ENCODE measurements at places on chromosomes 11 and 22.

DNA sequence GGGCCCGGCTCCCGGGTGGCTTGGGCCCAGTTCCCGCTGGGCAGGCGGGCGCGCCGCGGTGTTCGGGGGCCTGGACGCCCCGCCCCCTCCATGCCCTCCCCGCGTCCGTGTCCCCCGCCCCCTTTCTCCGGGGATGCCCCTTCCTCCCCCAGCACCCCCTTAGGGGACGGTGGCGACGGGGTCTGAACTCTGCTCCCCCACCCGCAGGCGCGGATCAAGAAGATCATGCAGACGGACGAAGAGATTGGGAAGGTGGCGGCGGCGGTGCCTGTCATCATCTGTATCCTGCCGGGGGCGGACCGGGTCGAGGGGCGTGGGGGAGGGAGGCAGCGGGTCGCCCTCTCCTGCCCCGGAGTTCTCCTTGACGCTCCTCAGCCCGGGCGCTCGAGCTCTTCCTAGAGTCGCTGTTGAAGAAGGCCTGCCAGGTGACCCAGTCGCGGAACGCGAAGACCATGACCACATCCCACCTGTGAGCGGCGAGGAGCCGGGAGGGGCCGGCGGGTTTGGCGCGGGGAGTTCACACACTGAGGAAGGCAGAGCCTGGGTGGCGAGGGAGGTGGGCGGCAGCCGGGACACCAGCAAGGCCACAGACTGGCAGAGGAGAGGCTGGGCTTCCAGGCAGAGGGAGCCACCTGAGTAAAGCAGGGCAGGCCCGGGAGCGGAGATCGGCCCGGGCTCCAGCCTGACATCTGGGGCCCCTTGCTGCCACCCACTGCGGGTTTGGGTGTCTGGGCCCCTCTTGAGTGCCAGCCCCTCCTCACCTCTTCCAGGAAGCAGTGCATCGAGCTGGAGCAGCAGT, 546 bp downstream of the DRAP1 start:
- DNase-seq, result no peak

- DNase-seq, result no peak
These were observed 17.1 kb downstream of the APOL4 start for GRCh38 chr22:36184433-36185025.

- DNase-seq, result no peak
These were observed 79.4 kb downstream of the TMPRSS5 start for GRCh38 chr11:113626736-113627135.

GRCh38 chr11:11105361-11105760, 247.5 kb upstream of the ZBED5 start:
- no peak for DNase-seq

DNA sequence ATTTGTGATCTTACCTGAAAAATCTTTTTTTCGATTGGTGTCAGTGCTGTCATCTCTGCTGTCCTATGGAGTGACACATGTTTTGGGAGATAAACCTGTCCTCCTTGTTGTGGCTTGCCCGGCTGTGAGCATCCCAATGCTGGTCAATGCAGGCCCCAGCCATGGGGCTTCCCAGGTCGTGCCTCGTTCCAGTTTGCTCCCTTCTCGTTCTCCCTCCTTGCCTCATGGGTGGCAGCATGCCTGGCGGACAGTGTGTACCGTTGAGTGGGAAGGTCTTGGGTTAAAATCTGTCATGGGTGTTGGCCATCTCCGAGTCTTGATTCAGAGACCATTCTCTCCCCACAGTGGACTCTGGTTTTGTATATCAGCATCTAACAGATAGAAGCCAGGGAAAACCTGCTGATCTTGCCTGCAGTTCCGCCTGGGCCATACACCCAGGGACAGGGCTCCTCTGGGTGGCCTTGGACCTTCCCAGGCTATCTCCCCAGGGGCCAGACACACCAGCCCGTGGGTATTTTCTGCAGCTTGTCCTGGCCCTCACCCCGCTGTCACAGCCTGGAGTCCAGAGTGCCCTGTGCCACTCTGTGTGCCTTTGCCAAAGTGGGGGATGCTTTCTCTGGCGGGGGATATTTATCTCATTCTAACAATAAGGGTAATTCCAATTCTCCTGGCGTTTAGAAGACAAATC, 208.1 kb downstream of the TBC1D22A start:
- DNase-seq, result no peak

DNA sequence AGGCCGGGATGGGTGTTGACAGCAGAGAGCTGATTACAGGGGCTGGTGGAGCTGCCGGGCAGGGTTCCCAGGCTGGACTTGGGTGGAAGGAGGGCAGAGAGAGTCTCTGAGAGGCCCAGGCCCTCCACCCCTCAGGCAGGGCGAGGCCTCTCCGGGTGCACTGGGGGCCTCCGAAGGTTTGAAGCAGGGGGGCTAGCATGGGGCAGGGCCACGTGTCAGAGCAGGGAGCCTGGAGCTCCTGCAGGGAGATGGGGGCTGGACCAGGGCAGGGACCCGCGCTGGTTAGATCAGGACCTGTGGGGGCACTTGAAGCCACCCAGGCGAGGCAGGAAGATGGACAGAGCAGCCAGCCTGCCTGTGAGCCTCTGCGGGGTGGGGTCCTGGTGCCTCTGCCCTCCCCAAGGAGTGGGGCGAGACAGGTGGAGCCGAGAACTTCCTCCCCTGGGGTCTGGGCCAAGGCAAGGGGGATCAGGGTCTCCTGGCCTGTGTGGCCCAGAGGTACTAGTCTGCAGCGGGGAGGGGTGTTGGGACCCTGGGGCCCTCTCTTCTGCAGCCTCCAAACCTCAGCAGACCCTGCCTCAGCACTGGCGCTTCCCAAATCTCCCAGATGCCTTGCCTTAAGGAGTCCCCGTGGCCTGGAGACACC, 911 bp downstream of the PANX2 start:
- no peak for DNase-seq

- DNase-seq, result no peak
These were observed 197.5 kb downstream of the C11orf87 start for GRCh38 chr11:109619498-109619897.

DNA sequence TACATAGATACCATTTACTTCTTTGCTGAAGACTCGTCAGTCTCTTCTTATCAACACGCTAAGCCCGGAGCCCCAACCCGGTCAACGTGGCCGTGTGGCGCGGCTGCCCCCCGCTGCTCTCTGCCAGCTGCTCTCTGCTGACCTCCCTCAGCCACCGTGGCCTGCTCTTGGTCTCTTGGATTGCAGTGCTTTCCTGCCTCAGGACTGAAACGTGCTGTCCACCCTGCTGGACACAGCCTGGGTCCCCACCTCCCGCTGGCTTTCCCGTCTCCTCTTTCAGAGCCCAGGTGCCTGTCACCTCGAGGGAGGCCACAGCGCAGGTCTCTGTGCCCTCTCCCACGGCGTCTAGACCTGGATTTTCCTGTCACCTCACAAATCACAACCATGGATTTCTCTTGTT, 388.1 kb upstream of the B3GAT1 start:
- no peak for DNase-seq

- no peak for DNase-seq
These were observed 32.3 kb downstream of the ARHGAP42 start for GRCh38 chr11:100719362-100719761.

DNA sequence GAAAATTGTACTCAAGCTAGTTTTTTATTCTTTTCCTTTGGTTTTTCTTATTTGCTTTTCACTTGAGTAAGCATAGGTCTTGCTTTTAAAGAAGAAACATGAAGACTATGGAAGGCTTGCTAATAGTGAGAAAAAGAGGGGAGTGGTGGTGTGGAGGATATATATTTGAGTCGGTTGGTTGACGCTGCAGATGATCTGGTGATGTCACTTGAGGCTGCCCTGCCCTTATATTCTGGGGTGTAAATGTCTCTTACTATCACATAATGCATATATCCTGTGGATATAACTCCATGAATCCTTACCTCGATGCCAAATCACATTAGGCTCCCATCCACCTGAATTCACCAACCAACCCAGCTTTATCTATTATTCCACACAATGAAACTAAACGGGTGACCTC, 2.9 kb downstream of the GRIA4 start:
- DNase-seq, result no peak

DNA sequence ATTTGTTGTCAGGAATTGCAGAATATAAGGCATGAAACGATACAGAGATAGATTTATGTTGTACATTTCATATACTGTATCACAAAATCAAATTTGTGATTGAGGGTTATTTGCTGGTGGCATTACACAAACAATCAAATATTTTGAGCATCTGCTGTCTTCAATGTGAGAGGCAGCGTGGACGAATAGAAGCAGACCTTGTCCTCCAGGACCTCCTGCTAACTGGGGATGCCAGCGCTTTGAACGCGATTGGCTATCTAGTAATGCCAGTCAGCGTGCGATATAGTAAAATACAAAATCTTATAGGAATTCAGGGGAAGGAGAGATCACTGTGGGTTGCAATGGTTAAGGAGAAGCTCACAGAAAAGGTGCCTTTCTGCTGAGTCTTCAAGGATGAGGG, 631 bp upstream of the SNX19 start:
- DNase-seq, result no peak

DNA sequence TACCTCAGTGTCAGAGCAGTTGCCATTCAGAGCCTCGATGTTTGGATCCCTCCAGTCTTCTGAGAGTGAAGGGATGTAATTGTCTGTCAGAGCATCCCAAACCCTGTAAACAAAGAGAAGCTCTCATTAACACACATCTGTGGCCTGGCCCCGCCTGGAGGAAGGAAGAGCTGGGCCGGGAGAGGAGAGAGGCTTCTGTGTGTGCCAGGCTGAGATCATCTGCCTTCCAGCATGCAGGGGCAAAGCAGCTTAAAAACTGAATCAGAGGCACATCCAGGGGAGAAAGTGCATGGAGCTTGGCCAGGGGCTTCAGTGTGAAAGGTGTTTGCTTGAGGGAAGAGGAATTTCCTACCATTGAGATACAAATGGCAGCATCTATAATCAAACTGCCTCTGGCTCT, 14.5 kb downstream of the FEZ1 start:
- no peak for DNase-seq

DNA sequence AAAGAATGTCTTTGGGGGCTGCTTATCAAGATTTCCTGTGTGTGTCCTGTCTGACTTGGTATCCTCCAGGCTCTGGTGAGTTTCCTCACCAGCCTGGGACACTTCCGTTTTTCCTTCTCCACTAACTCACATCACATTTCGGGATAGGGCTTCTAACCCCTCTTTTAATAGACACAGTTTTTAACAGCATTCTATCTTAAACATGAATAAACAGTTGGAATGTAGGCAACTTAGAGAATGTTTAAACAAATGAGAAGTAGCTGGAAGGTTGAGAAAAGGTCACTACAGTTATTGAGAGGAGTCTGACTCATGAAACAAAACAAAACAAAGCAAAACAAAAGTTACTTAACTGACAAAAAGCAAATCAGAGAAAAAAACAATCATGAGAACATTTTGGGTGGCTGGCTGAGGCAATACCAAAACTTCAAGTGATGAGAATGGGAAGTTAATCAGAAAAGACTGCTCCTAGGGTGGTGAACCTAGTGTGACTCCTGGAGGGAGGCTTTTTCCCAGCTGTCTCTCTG, 64.7 kb upstream of the CTSC start:
- DNase-seq, result no peak

DNA sequence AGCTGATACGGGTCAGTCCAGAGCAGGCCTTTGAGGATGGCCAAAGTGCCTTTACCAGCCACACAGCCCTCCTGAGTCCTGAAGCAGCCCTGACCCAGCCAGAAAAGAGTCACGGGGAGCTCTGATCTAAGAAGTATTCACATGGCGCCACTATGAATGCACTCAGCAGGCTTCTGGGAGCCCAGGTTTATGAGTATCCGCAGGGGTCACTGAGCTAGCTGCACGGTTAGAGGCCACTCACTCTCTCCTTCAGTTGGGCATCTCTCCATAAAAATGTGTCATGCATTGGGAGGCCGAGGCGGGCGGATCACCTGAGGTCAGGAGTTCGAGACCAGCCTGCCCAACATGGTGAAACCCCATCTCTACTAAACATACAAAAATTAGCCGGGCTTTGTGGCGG, 10.3 kb downstream of the KIAA1671 start:
- no peak for DNase-seq

DNA sequence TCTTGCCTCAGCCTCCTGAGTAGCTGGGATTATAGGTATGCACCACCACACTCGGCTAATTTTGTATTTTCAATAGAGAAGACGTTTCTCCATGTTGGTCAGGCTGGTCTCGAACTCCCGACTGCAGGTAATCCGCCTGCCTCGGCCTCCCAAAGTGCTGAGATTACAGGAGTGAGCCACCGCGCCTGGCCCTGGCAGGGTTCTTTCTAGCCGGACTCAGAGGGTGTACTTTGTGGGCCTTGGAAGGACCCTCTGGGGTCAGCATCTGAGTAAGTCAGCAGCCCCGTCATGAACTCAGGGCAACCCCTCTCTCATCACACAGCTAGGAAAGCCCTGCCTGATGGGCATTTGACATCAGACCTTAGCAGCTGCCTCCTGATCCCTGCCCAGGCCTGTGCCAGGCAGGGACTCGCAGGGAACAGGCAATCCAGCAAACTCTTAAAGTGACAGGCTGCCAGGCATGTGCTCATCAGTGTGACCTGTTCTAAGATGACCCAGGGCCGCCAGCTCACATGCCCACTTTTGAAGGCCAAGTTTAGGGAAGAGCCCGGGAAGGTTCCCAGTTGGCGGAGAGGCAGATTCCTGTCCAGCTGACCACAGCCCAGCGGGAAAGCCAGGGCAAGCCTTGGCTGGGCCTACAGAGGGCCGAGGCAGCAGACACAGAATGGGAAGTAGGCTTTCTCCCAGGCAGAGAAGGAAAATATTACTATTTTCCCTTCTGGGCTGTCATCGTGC, 92.9 kb downstream of the MORC2 start:
- no peak for DNase-seq

DNA sequence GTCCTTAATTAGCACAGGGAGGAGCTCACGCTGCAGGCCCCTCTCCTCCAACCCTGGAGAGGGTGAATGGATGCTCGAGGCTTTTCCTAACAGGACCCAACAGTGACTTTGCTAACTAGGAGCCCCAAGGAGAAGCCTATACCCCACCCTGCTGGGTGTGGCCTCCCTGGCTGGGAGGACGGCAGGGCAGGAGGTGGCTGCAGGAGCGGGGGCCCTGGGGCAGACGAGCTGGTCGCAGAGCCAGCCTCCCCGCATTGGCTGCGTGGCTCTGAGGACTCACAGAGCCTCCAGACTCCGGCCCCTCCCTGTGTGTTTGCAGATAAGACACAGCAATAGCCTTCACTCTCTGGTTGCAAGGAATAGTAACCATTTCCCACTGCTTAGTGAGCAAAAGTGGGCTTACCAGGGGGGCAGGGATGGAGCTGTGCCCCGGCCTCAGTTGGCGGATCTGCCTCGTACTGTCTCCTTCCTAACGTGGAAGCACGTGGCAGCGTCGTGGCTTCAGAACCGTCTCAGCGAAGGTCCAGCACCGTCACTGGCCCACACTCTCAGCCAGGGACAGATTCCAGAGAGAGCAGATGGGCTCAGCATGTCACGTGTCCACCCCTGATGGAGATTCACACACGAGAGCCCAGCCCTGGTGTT, 1087.5 kb downstream of the BRD1 start:
- no peak for DNase-seq

- no peak for DNase-seq
These were observed 1.3 kb downstream of the ABTB2 start for GRCh38 chr11:34356576-34356912.

GRCh38 chr11:106012744-106013143, 9.3 kb downstream of the MSANTD4 start:
- DNase-seq, result peak; percentile 23

- DNase-seq, result peak; percentile 56
These were observed 178.4 kb upstream of the E2F8 start for GRCh38 chr11:19419021-19419750.

GRCh38 chr11:67001332-67001731, 21.6 kb upstream of the SYT12 start:
- no peak for DNase-seq

GRCh38 chr11:62707277-62707861, at the start of the genes BSCL2 and GNG3:
BSCL2 (minus strand) TSS chr11:62707424; CDS start chr11:62707195, 229 bp downstream.
GNG3 (plus strand) TSS chr11:62707676; CDS start chr11:62708296, 620 bp downstream.
- no peak for DNase-seq

- no peak for DNase-seq
These were observed 25.5 kb downstream of the RTN4R start for GRCh38 chr22:20242393-20243175.
